ENCODE measurements at places on chromosomes 12 and 14.

DNA sequence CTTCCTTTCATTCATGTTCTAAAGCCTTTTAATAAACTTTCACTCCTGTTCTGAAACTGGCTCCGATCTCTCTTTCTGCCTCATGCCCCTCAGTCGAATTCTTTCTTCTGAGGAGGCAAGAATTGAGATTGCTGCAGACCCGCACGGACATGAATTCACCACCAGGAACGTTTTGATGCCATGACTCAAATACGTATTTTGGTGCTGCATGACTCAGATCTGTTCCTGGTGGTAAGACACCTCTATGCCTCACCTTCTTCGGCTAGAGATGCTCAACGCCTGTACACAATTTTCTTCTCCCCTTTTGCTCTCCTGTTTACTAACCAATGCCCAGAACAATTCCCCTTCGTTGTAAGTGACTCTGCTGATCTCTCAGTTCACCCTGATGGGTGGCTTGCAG lies 52.0 kb upstream of the RIMBP2 start:
- no peak for DNase-seq

- DNase-seq: no peak
Observed at GRCh38 chr12:90064852-90065801, 356.5 kb upstream of the ATP2B1 start.

GRCh38 chr14:90556666-90557450 lies 160.0 kb downstream of the CALM1 start:
- DNase-seq: no peak

- peak; percentile 16 for DNase-seq
Observed at GRCh38 chr12:27524839-27525753, 1.1 kb downstream of the PPFIBP1 start.

DNA sequence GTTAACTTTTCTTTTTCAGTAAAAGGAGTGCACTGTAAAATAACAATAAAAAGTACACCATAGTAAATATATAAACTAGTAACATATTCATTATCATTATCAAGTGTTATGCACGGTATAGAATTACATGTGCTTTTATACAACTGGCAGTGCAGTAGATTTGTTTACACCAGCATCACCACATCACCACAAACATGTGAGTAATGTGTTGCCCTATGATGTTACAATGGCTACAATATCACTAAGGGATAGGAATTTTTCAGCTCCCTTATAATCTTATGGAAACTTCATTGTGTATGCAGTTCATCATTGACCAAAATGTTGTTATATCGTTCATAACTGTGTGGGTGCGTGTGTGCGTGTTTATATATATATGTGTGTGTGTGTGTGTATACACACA lies 23.5 kb upstream of the NEDD1 start:
- DNase-seq: no peak

GRCh38 chr14:103434868-103435442 lies 49.7 kb downstream of the MARK3 start:
- no peak for DNase-seq

DNA sequence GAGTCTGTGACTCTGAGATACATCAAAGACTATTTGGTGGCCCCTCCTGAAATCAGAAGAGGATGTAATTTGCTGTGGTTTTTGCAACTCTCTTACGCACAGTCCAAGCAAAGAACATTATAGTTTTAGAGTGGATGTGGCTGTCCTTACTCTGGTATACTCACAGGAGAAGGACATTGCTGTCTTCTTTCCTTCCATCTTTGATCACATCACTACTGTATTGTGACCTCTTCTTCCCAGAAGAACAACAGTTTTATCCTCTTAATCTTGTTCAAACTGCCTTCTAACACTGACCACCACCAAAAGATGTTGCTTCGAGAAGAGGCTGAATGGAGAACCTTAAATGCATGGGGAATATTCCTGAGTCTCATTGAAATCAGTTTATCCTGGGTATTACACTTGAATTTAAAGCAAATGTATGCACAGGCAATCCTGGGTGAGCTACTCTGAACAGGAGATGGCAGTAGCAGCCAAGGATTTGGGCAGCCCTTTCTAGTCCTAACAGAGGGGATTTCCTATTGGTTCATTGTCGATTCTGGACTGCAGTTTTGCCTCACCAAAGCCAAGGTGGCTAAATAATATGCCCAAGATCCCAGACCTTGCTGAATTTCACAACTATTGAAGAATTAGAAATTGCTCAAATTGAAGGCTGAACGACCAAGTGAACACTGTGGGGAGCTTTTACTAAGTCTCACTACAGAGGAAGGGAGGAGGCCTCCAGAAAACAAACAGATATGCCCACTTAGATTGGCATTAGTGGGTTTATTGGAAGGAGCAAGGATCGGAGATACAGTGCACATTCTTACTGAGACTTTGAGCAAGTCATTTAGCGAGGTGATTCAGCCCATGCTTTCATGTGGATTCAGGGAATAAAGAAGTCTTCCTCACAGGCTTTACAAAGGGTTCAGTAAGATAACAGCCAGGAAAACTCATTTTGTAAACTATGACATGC lies 282.8 kb downstream of the PAWR start:
- DNase-seq: peak; percentile 1

DNA sequence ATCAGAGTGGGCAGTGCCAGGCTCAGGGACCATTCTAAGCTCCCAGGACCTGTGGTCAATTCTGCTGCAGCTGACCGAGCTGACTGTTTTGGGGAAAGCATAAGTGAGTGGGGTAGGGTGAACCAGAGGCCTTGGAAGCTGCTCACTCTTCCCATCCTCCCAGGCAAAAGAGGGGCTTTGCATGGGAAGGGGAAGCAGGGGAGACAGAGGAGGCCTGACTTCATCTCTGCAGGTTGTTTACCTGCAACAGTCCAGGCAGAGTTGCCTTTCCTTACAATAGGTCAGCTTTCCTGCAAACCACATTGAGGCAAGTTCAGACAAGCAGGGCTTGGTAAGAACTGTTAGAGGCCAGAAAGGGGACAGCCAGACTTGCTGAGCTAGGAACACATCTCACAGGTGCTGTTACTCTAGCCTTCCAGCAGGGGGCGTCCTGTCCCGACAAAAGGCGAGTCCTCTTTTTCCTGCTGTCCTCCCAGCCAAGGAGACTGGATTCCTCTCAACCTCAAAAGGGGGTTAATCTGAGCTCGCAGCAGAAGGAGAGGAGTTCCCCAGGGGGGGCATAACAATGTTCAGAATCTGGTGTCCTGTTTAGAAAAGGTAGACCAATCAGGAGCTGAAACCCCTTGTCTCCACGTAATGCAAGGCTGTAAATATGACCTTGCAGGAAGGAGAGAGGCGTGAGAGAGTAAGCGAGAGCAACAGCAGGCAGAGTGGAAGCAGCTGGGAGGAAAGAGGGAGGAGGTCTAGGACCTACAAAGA lies 4.3 kb upstream of the DHRS2 start:
- peak; percentile 73 for DNase-seq

GRCh38 chr12:21656905-21657325 lies 727 bp downstream of the LDHB start:
- peak; percentile 58 for DNase-seq

DNA sequence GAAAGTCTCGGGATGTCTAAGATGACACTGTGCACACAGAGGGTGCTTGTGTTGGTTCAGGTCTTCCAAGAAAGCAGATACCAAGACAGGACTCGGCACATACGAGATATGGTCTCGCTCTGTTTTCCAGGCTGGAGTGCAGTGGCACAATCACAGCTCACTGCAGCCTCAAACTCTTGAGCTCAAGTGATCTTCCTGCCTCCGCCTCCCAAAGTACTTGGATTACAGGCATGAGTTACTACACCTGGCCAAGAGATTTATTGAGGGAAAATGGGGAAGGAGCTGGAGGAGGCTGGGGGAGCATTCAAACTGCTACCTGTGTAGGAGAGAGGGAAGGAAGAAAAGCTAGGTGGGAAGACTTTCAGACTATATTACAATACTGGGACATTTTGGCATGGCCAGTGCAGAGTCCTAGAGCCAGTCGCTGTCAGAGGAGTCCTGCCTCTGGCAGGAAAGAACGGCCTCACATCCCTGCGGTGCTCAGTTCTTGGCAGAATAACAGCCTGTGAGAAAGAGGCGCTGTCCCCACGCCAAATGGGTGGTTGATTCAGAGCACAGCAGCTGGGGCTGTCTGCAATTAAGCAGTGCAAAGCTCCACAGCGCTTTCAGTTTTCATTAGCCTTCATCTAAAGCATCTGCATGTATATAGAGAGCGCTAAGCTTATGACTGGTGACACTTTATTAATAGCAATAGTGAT lies 18.3 kb downstream of the SLC17A8 start:
- no peak for DNase-seq

GRCh38 chr14:101177301-101177971 lies 273.9 kb upstream of the RTL1 start:
- no peak for DNase-seq

GRCh38 chr12:46825591-46826414 lies at the start of gene SLC38A4:
SLC38A4 (minus strand) TSS chr12:46825997; CDS start chr12:46793071, 32,926 bp downstream.
- DNase-seq: no peak

DNA sequence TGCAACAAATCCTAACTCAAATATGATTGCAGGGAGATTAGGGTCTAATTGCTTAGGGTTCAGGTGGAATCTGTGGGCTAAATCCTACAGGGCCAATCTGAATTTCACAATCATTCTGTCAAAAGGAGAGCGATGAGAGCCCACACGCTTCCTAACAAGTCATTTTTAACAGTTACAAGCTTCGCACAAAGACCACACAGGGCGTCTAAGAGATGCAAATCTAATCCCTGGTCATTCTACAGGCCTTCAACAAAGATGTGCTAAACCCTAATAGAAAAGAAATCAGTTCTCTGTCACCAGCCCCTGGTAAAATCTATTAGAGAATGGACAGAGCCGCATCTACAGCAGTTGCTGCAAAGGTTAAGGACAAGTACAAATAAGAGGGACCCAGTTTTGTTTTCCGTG lies 15.3 kb downstream of the NKX2-1 start:
- DNase-seq: no peak

GRCh38 chr12:93825931-93826555 lies 148.9 kb downstream of the CRADD start:
- no peak for DNase-seq

DNA sequence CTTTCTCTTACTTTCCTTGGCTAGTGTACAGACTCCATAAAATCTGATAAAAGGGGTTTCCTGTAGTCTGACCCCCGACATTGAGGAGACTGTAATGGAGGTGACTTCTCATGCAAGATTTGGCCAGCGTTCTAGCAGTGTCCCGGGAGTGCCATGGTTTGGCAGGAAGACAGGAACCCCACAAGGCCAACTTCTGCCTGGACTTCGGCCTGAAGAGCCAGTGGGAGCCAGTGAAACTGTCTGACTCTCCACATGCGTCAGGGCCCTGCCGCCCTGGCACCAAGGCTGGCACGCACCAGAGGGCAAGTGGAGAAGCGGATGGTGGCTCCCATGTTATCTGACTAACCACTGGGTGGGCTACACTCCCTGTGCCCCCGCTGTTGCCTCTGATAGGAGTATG lies 70.5 kb downstream of the TMEM260 start:
- no peak for DNase-seq

DNA sequence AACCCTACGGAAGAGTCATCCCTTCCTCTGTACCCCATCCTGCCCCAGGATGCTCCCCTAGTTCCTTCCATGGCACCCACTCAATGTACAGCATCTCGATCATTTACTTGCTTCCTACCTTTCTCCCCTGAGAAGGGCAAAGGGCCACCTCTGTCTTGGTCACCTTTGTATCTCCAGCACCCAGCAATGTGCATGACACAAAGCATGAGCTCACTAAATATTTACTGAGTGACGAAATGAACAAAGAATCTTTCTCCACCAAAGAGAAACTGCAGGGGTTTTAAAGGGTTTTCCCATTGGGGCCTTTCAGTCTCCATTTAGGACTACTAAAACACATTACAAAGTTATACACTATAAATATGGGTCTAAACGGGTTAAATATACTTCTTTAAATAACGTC lies 30.6 kb downstream of the ATG14 start:
- DNase-seq: no peak

- DNase-seq: no peak
Observed at GRCh38 chr14:58882577-58883018, 244.8 kb downstream of the DACT1 start.

DNA sequence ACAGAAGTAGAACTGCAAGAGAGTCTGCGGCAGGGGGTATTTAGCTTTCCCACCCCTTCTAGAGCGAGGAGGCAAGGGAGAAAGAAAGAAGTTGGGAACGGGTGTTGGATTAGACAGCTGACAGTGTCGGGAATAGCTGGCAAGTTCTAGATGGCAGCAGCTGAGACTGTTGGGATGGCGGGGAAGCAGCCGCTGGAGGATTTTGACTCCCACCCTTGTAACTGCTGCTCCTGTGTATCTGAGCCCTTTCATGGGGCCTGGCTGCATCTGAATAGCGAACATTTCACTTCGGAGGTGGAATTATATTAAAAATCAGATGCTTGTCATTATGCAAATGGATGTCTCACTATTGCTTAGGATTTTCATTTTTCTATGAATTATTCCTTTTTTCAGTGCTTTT lies 104.6 kb downstream of the AACS start:
- no peak for DNase-seq

- no peak for DNase-seq
Observed at GRCh38 chr14:93963692-93964091, 12.7 kb downstream of the ASB2 start.

- DNase-seq: no peak
Observed at GRCh38 chr12:47366157-47366556, 286.4 kb upstream of the AMIGO2 start.

DNA sequence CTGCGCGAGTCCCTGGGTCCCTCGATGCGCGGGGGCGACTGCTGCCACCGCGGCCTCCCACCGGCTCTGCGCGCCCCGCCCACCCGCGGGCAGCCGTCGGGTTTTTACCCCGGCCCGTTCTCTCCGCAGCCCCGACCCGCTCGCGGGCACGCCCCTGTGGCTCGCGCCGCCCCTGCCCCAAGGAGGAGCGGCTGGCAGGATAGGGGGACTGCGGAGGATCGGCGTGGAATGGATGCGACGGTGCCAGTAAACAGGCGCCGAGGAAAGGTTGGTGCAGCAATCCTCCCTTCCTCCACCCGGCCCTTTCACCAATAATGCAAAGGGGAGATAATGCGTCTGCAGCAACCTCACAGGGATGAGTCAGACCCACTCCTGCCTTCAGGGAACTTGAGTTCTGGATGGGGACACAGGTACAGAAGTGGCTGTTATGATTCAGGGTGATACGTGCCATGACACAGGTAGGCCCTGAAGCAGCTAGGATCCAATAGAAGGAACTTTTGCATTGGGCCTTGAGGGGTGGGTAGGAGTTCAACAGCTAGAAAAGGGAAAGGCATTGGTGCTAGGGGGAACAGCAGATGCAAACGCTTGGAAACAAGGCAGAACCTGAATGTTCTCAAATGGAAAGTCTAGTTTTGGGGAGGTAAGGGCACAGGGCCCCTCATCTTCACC lies 554 bp upstream of the DEGS2 start:
- DNase-seq: no peak

DNA sequence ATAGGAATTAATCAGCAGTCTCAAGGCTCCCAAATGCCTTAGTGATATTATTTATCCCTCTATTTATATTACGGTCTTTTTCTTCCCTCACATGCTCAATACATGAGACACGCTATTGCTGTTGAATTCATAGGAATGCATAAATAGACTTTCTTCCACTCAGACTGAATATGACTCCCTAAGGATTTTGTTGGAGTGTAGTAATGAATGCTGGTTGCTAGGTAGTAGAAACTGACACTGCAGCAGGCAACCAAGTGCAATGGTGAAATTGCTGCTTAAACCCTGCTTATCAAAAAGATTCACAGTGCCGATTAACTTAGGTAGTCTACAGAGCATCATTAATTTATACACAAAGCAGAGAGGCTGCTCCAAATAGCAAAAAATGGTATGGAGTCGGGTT lies 168.2 kb downstream of the KCNC2 start:
- no peak for DNase-seq
